Astrocyte (in vitro differentiated cells and primary cell): ENCODE measurements at places on chromosomes 11 and 22.

DNA sequence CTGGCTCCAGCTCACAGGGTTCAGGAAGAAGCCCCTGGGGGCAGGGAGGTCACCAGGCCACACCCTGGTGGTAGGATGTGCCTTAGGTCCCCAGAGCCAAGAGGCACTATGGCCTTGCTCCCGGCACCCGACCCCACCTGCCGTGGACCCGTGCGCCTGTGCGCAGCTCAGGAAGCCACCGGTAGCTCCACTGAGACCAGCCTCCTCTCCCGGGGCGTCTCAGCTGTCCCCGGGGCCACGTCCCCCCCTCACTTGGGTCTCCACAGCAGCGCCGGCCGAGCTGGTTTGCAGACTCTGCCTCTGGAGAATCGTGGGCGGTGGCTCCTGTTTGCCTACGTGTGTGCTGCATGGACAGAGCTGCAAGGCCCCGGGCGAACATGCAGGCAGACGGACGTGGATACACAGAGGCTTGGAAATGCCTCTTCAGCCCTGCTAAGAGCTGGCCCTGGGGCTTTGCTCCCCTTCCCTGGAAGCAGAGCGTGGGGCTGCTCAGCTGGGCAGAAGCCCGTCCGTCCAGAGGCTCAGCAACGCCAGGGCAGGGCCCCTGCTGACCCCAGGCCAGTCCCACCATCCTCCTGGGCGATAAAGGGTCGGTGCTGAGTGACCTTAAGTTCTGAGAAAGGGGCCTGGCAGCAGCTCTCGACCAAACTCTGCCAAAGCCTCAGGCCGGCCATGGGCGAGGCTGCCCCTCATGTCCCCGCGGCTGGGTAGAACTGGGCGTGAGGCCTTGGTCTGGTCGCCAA lies 15.3 kb upstream of the MUC5B start:
- H3K36me3 ChIP-seq: no peaks in the 10 kb centered on the region
- H3K27me3 ChIP-seq: peaks cover 4% of the 10 kb centered on the region
- H3K4me3 ChIP-seq: no peak overlapping the region
- H3K4me1 ChIP-seq: no peaks in the 10 kb centered on the region
- DNase-seq: no peak
- H3K27ac ChIP-seq: no peak overlapping the region

GRCh38 chr11:95084509-95084908 lies 5.1 kb upstream of the ENDOD1 start:
- DNase-seq: peak; percentile 67
- H3K27me3 ChIP-seq: no peaks in the 10 kb centered on the region
- no peak overlapping the region for H3K4me3 ChIP-seq
- H3K27ac ChIP-seq: no peak overlapping the region
- no peaks in the 10 kb centered on the region for H3K36me3 ChIP-seq

DNA sequence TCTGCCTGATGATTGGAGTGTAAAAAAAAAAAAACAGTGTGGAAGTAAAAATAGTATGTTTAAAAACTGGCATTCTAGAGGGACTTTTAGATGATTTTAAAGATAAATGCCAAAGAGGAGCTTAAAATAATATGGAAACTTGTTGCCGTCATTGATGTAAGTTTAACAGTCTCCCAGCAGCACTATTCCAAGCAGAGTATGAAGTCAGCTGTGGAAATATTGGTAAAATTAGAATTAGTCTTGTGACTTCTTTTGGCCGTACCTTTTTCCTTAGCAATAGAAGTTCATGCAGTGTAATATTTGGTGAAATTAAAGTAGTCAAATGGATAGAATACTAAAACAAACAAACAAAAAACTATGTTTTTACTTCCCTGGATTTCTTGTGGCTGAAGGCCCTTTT lies 134.9 kb downstream of the METTL15 start:
- no peaks in the 10 kb centered on the region for H3K36me3 ChIP-seq
- H3K27me3 ChIP-seq: no peaks in the 10 kb centered on the region
- no peak for DNase-seq
- H3K4me1 ChIP-seq: no peaks in the 10 kb centered on the region

GRCh38 chr22:48662476-48663135 lies 1165.1 kb downstream of the BRD1 start:
- no peak overlapping the region for H3K4me3 ChIP-seq
- no peaks in the 10 kb centered on the region for H3K36me3 ChIP-seq
- DNase-seq: no peak
- no peak overlapping the region for H3K27ac ChIP-seq
- no peaks in the 10 kb centered on the region for H3K27me3 ChIP-seq

DNA sequence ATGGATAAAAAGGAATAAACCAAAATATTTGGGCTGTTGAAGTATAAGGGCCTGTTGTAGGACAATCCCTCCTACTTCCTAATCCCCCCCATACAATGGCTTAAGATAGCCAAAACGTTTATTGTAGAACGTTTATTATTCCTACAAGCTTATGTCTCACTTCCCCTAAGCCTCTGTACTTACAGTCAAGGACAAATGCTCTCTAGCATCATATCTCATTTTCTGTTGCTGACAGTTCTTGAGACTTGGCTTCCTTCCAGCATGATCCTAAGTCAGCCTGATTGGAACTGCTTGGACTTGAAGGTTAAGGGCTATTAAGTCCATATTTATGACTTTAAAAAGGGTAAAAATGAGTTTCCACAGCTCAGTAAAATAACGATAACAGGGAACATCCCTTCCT lies 8.8 kb downstream of the MISFA start:
- H3K36me3 ChIP-seq: peaks cover 39% of the 10 kb centered on the region
- H3K27ac ChIP-seq: no peak overlapping the region
- DNase-seq: no peak

DNA sequence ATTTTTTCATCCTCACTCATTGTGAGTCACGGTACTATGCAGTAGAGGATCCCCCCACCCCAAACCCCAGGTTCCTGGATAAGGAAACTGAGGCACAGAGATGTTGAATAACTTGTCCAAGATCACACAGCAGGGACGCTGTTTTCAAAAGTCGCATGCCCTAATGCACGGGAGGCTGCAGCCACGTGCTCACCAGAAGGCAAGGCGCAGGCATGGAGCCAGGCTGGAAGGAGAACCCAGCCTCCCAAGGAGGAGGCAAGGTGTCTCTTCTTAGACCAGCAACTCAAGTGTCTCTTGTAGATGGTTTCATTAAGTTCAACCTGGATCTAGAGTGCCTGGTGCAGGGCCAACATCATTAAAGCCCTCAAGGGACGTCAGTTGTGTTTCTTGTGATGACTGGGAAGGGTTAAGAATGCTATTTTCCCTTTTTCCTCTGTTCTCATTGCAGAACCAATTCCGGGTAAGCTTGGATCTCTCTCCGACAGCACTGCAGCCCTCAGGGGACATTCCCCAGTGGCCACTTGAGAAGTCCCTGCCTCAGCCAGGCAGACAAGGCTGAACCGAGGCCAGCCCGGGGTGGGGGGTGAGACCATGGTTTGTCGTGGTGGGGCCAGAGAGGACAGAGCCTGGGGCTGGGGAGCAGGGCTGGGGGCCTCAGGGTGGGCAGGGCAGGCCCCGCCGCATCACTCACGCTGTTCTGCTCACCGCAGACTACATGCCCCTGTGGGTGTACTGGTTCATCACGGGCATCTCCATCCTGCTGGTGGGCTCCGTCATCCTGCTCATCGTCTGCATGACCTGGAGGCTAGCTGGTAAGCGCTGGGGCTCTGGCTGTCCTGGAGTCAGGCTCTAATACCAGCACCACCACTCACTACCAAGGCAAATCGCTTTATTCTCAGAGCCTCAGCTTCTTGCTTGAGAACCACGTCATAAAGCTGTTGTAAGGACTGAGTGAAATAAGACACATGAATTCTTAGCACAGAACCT lies 15.7 kb downstream of the TMEM121B start:
- H3K27me3 ChIP-seq: no peaks in the 10 kb centered on the region
- H3K4me3 ChIP-seq: no peak overlapping the region
- no peaks in the 10 kb centered on the region for H3K4me1 ChIP-seq
- DNase-seq: no peak
- H3K36me3 ChIP-seq: peaks cover 15% of the 10 kb centered on the region
- H3K27ac ChIP-seq: no peak overlapping the region

- H3K4me1 ChIP-seq: peaks cover 12% of the 10 kb centered on the region
- H3K36me3 ChIP-seq: no peaks in the 10 kb centered on the region
- DNase-seq: no peak
- H3K27me3 ChIP-seq: no peaks in the 10 kb centered on the region
- H3K27ac ChIP-seq: peak overlapping the region; percentile 40
- peak overlapping the region; percentile 65 for H3K4me3 ChIP-seq
Measured at GRCh38 chr22:45308957-45309421, 745 bp upstream of the FAM118A start.

- no peaks in the 10 kb centered on the region for H3K36me3 ChIP-seq
- H3K27me3 ChIP-seq: no peaks in the 10 kb centered on the region
- H3K4me1 ChIP-seq: no peaks in the 10 kb centered on the region
- no peak overlapping the region for H3K4me3 ChIP-seq
- no peak for DNase-seq
Measured at GRCh38 chr11:30481330-30481729, 104.8 kb downstream of the MPPED2 start.

GRCh38 chr11:119594639-119595249 lies 134.3 kb downstream of the NECTIN1 start:
- H3K4me1 ChIP-seq: peaks cover 38% of the 10 kb centered on the region
- H3K27me3 ChIP-seq: no peaks in the 10 kb centered on the region
- DNase-seq: peak; percentile 86
- H3K36me3 ChIP-seq: no peaks in the 10 kb centered on the region
- no peak overlapping the region for H3K4me3 ChIP-seq
- H3K27ac ChIP-seq: peak overlapping the region; percentile 47

DNA sequence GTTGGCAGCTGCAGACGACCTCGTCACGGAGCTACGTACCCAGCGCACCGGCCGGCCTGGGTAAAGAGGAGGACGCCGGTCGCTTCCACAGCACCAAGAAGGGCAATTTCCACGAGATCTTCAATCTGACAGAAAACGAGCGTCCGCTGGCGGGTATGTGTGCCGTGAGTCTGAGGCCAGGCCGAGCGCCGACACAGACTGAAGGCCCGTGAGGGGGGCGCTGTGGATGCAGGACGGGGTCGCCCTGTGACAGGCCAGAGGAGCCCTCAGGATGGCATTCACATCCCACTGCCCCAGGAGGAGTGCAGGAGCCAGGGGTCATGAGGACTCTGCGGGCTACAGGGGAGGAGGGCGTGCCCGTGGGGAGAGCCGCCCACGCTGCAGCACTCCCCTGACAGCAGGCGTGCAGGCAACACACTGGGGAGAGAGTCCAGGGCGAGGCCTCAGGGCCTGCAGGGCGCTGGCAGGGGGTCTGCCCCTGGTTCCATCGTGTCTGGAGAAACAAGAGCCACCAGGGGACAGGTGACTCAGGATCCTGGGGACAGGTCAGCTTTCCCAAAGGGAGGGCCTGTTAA lies 53.6 kb downstream of the GRAMD4 start:
- H3K36me3 ChIP-seq: no peaks in the 10 kb centered on the region
- H3K4me3 ChIP-seq: no peak overlapping the region
- H3K4me1 ChIP-seq: peaks cover 8% of the 10 kb centered on the region
- no peak overlapping the region for H3K27ac ChIP-seq
- H3K27me3 ChIP-seq: no peaks in the 10 kb centered on the region
- DNase-seq: no peak

- H3K4me3 ChIP-seq: no peak overlapping the region
- peaks cover 6% of the 10 kb centered on the region for H3K4me1 ChIP-seq
- H3K27me3 ChIP-seq: peaks cover 4% of the 10 kb centered on the region
- H3K27ac ChIP-seq: no peak overlapping the region
Measured at GRCh38 chr22:26825960-26826935, 168.9 kb downstream of the MIAT start.
